ENCODE measurements at places on chromosomes 11 and 22. TPM values are rescaled to one million over a fixed set of nuclear protein-coding genes. Genes with fewer than 3 reads are reported as not detected.

Gene YPEL1
- 2.2 TPM for total RNA-seq

DNA sequence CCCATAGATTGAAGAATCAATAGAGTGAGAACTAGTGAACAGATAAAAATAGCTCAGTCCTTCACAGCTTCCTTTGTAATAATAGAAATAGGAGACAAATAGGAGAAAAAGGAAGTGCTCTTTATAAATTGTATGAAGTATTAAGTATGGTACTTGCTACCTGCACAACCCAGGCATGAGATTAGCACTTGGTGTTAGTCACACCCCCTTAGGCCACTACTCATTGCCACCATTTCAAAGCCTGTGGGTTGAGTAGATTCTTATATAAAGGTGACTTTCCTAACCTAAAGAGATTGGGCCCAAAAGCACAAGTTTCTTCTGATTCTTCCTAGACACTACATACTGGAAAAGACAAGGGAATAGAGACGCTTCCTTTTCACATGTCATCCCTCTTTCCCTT, 37.7 kb upstream of the ADORA2A start:
- DNase-seq: no peak

GRCh38 chr11:33835143-33835878, 56.6 kb downstream of the LMO2 start:
- no peak for DNase-seq

Gene MRGPRX1
- not detected for total RNA-seq

Gene SERPING1
- 516 TPM for total RNA-seq

Gene CNTF
- 2.2 TPM for total RNA-seq

- no peak for DNase-seq
These were observed 2.9 kb downstream of the RBX1 start for GRCh38 chr22:40954113-40954512.

Gene TST
- total RNA-seq: 58.5 TPM

GRCh38 chr22:30838111-30838510, 130.5 kb downstream of the MORC2 start:
- no peak for DNase-seq

DNA sequence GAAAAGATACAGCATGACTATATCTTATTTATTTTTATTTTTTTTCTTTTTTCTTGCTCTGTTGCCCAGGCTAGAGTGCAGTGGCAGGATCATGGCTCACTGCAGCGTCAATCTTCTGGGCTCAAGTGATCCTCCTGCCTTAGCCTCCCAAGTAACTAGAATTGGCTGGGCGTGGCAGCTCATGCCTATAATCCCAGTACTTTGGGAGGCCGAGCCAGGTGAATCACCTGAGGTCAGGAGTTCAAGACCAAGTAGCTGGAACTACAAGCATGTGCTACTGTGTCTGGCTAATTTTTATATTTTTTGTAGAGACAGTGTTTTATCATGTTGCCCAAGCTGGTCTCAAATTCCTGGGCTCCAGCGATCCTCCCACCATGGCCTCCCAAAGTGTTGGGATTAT, 28.3 kb upstream of the CCDC134 start:
- no peak for DNase-seq

GRCh38 chr11:107590460-107591377, at the start of gene ELMOD1:
Gene ELMOD1 (plus strand): TSS chr11:107591147. CDS start chr11:107618190, 27,043 bp downstream.
- no peak for DNase-seq

GRCh38 chr11:12193515-12194336, 83.3 kb downstream of the MICAL2 start:
- DNase-seq: no peak

Gene CCDC117
- total RNA-seq: 23.1 TPM

GRCh38 chr11:80855426-80855825, 1414.6 kb upstream of the TENM4 start:
- DNase-seq: no peak

DNA sequence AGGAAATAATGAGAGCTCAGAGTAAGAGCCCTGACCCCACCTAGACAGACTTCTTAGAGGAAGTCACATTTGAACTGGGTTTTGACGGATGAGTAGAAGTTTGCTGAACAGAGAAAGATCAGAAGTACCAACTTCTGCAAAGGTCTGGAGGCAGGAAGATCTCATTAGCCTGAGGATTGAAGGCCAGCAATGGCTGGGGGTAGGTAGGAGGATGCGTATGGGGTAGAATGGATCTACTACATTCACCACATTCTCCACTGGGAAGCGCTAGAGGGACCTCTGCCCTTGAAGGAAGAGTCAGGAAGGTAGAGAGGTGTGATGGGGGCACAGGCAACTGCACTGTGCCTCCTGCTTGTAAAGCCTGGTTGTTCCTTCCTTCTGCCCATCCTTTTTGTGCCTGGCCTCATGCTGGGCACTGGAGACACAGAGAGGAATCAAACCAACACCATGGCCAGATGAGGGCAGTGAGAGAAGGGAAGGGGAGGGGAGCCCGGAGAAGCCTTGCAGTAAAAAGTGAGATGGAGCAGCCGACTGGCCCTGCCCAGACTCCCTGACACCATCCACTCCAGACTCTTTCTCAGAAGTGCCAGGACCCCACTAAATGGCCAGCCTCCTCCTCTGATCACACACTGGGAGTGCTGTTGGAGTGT, 4.9 kb downstream of the TPBGL start:
- DNase-seq: peak; percentile 49

DNA sequence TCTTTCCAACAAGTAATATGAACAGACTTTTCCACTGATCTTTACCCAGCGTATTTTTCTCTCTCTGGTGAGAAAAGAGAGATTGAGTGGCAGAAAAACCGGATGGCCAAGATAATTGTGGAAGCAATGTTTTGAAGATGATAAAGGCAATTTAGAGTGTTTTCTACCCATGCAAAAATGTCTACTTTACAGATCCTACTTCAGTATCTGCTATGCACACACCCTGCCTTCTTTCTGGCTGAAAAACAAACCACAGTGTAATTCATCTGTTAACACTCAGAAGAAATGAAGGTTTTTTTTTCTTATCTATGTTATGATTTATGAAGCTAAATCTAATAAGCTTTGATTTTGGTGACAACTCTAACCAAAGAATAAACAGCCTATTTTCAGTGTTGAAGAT, 56.8 kb downstream of the SLC5A12 start:
- DNase-seq: no peak

DNA sequence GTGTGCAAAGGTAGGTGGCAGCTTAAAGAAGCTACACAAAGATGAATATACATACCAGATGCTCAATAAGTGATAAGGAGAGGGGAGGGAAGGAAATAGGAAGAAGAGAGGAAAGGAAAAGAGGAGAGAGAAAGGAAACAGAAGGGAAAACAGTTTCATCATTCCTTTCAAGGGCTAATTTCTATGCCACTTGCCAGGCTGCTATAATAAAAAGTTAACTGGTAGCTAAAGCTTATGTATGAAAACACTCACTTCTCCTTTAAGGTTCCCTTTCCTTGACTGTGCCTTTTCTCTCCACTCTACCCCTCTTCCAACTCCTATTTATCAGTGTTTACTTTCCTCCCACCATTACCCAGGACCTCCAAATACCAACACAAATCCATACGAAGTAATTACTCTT, 347.9 kb downstream of the DLG2 start:
- DNase-seq: no peak

Gene YIF1A
- total RNA-seq: 81.7 TPM

GRCh38 chr11:46278387-46279125, 1.1 kb downstream of the CREB3L1 start:
- no peak for DNase-seq

Gene MRPL48
- 16.8 TPM for total RNA-seq

DNA sequence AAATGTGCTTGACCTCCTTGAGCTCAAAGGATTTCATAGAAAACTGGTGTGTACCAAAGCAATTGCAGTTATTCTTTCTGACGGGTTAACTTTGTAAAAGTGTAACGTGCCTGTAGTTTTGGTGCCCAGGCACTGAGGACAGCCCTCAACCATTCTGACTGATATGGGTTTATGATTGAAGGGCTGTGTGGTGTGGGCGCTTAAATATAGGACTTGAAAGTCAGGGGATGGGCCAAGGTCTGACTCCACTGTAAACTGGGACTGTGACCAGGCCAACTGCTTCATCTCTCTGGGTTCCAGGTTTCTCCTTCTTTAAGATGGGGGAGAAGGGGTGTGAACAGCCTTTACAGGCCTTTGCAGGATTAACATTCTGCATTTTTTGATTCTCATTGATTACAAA, 191.1 kb upstream of the ARHGAP20 start:
- DNase-seq: no peak

DNA sequence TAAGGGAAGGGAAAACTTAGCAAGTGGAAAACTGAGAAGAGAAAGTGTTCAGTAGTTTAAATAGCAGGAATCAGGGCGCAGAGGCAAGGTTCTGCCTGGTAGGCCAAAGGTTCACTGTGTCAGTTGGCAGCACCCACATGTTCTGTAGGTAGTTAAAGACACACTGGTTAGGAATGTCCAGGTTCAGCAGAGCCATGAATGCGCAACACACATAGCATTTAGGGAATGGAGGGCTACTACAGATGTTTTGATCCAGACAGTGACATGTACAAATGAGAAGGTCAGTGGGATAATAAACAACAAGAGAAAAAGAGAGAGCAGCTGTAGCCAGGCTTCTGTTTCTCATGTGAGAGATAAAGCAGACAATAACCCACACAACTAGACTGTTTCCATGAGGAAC, 56.2 kb upstream of the ARHGAP42 start:
- no peak for DNase-seq

- DNase-seq: no peak
These were observed 32.1 kb upstream of the DRD2 start for GRCh38 chr11:113507341-113507740.

Gene TESMIN
- total RNA-seq: 0.55 TPM

Gene TMPRSS13
- total RNA-seq: 0.39 TPM

Gene BTG4
- not detected for total RNA-seq

- no peak for DNase-seq
These were observed 17.1 kb downstream of the FAR1 start for GRCh38 chr11:13685461-13686108.

Data from mesenteric fat pad (tissue), 1 donor.